ENCODE measurements at places on chromosomes 16 and 17.

- no peak for DNase-seq
Observed at GRCh38 chr17:37737081-37737480, 7.8 kb downstream of the HNF1B start.

DNA sequence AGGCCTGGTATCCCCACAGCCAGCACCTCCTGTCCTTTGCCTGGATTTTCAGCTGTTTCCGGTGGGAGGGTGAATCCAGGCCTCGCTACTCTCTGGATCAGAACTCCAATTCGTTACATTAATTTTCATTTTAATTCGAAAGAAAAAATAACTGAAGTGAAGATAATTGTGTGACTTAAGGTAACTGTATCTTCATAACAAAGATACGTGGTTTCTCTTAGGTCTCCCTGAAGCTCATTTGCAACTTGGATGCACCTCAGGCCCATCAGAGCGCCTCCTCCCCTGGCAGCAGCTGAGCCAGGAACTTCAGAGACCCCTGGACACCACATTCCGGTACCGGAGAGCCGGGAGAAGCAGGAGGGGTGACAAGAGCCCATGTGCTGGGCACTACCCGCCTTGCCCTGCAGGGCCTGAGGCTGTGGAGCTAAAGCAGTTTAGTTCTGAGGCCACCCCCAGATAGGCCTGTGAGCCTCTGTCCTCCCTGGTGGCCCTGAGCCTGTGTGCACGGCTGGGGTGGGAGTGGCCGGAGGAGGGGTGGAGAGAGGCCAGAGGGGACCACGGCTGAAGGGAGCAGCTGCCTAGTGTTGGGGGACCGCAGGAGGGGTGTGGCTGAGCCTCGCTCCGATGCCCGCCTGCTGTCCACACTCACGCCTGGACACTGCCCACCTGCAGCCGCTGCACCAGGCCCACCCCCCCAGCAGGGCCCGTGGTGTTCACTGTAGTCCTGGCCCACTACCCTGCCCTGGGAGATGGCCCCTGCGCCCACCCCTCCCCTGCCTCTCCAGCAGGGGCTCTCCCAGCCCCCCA is 11.4 kb upstream of the DUS1L start:
- DNase-seq, result no peak

DNA sequence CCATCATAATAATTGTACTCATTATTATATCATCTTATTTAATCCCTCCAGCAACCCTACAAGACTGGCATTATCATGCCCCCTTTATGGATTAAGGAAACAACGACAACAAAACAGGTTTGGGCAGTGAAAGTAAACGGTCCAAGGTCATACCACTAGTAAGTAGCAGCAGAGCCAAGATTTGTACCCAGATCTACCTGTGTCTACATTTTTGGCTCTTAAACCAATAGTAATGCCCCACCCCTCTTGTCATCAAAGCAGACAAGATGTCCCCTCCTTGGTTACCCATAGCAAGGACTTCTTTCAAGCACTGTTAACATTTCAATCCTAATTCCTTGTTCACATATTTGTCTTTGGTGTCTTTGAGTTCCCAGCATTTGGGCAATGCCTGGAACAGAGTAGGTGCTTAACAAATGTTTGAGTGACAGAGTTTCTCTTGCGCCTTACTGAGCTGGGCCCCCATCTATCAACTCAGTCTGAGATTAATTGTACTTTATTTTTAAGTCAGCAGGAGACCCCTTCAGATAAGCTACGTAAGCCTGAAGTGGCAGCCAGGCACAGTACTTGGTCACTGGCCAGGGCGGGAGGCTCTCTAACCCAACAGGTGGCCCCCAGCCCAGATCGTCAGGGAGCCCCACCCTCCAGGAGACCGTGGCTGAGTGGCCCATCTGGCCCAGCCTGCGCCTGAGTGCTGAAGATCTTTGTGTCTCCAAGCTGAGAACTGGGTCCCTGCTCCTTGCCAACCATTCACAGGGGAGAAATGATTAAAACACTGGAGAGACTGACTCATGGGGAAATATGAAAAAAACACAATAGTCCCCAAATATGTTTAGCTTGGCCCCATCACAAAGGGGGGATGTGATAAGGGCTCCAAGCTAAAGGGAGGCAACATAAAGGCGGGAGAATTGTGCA is 75.8 kb downstream of the AXIN2 start:
- DNase-seq, result no peak

DNA sequence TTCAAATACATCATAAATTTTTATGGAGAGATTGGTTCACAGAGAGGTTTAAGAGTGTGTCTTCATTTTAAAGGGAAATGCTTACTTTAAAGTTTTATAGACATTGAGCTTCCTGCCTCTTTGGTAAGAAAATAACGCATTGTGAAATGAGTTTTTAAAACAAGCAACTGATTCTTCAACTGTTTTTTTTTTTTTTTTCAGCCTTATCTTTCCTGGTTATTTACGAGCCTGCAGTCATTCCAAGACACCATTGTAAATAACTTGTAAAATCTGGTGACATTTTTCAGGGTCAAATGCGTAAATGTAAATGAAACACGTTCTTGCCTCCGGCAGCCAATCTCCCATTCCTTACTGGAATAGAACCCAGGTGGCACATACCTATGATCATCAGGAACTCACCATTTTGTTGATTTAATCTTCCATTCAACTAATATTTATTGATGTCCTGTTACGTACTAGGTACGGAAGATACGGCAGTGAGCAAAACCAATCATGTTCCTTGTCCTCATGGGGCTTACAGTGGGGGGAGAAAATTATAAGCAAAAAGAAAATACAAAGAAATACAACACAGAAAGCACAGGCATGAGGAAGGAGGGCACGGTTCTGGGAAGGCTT is 33.2 kb upstream of the CDYL2 start:
- no peak for DNase-seq

DNA sequence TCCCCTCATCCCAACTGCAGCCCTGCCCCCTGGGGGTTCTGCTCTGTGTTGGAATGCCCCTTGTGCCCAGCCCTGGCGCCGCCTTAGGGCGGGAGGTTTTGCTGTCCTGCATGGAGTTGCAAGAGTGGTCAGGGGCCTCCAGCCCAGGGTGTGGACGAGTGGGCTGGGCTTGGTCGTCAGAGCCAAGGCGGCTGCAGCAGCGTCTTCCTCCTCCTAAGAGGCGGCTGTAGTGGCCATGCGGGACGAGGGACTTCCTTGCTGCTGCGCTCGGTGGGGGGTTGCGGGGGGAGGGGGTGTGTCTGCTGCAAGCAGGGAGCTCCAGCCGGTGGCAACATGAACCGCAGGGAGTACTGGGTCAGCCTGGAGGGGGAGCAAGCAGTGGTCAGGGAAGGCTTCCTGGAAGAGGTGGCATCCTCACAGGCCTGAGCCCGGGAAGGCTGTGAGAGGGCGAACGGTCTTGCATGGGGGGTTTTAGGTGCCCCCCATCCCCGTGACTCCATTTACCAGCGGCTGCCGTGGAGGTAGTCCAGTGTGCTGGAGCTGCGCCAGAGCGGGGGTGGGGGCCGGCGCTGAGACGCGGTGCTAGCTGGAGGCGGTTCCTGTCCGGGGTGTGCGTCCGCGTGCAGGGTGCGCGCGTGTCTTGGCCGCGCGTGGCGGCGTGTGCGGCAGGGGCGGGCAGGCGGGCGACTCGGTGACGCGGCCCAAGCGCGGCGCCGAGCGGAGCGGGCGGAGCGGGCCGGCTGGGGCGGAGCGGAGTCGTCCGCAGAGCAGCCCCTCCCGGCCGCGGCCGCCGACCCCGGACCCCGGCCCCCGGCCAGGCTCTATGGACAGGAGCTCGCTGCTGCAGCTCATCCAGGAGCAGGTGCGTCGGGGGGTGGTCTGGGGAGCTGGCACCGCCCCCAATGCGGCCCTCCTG is at the start of gene RHBDL1:
TSS of gene RHBDL1 (plus strand) at position 704 of the 916 bp plus-strand sequence. CDS start at position 824, 120 bp downstream.
- DNase-seq, result no peak

Measured in stimulated activated CD4-positive, alpha-beta T cell treated with anti-CD3 and anti-CD28 coated beads, Interleukin-2, amount 100 ng/mL, for 24 hours (primary cell).